ENCODE measurements at places on chromosomes 7 and 10.
A peak's percentile ranks its signal among the peaks of the same experiment; 100 is the strongest.

DNA sequence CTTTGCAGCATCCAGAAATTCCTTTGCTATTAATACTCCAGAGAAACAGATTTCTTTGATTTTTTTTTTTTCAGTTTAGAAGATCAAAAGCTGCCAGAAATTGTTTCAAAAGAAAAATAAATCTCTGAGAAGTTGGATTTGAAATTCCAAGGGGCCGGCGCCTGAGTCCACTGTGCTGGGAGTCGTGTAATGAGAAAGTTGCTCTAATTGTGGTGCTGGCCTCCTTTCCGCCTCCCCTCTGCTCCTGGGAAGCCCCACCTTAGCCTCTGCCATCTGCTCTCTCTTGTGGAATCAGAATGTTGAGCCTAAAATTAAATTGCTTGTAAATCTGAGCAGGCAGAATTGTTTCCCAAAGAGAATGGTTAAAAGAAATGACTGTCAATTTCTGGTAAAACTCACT, 93.3 kb downstream of the EMX2 start:
- no peak for DNase-seq

DNA sequence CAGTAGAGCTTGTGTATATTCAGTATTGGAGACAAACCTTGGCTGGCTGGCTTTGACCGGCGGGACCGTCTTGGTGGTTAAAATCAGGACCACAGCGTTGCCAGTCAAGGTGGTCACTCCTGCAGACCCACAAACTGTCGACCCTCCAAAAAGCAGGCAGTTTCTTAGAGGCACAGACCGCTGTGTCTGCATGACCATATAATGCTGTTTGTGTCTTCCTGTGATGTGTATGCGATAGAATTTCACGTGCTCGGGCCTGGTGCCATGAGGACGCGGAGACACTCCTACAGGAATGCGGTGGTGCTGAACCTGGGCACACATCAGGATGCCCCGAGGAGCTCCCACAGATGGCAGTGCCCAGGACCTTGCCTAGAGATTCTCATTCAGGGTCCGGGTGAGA, 34.8 kb downstream of the BNIP3 start:
- no peak for DNase-seq

- no peak for DNase-seq
Observed at GRCh38 chr10:122878799-122879338, 512 bp downstream of the FAM24B start.

DNA sequence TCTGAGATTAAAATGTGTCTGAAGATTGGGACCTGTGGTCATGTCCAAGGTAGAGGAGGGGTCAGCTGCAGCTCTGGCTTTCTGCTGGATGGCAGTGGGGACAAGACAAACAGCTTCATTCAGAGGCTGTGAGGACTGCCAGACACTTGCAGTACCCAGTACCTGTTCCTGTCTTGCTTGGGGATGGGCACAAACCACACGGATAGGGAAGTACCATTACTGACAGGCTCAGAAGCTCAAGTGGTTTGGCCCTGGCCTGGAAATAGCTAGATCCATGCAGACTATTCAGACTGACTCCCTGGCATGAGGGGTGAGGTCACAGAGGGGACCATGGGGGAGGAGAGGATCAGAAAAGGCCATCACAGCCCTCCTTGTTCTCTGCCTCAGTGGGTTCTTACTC, 56.0 kb upstream of the COMTD1 start:
- DNase-seq: no peak

DNA sequence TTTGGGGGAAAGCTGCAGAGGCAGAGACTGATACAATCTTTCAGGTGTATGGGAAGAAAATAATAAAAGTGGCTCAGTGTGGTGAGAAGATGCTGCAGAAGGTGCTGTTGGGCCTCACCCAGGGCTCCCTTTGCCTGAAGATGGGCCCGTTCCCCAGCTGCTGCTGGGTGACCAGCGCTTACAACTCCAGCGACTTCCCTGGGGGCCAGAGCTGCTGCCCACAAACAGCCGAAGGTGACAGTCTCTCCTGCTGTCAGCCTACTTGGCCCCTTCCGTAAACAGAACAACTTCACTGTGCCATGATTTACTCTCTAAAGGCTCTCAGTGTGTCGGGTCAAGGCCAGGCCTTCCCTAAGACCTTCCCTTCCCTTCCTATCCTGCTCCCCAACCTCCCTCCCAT, 93.6 kb upstream of the PCBD1 start:
- DNase-seq: no peak

GRCh38 chr7:272108-272615, 17.8 kb upstream of the FOXL3 start:
- no peak for DNase-seq

DNA sequence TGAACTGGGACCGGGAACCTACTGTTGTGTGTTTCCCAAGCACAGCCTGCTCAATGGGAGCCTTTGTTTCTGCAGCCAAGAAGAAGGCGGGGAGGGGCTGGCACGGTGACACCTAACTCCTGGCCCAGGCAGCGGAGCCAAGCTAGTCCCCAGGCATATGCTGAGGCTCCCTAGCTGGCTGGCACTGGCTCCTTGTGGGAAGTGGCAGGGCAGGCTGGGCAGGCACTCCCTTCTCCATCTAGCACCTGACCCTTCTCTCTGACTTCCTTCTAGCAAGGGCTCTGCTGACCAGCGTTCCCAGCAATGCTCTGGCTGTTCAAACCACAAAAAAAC, 325.0 kb downstream of the PLXNA4 start:
- no peak for DNase-seq

DNA sequence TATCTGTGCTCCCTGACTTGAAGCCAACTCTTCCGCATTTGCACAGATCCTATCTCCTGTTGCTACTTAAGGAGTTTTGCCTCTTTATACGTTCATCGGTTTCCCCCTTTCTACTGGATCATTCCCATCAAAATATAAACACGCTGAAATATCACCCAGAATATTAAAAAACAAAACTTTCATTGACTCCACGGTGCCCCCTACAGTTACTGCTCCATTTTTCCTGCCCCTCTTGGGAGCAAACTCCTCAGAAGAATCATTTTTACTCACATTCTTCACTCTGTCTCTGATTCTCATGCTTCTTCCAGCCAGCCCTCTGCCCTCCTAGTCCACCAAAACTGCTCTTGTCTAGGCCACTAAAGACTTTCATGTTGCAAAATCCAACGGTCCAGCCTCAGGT, 66.4 kb downstream of the MYOF start:
- DNase-seq: no peak

DNA sequence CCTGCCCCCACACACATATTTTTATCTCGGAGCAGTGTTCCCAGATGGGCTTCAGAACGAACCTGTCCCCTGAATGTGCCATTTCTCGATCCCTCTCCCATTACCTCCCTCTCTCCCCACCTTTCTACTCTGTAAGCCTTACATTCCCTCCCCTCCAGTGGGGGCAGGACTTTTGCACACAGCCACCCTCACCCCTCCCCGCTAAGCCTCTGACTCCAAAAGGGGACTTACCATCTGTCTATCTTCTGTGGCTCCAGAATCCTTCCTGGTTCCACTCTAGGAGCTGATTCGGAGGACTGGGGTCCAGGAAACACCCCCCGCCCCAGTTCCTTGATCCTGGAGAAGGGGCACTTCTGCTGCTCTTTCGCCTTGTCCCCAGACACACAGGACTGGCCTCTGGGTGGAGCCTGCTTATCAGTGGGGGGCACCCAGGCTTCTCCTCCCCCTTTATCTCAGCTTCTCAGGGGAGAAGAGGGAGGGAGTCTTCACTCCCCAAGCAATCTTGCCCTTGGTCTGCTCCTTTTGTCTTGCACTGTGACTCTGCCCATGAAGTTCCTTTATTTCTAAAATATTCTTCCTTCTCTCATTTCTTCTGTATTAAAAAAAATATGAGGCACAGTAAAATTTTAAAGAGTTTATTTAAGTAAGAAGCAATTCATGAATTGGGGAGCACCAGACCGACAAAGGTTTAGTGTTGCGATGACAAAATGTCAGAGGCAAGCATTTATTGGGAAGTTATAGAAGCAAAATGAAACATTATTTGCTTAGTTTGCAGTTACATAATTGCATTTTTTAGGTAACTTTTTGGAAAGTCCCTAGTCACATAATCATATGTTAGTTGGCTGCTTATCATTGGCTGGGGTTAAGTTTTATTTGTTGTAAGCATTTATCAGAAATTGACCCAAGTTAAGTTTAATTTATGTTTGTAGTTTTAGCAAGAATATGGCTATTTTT, at the start of gene KEL:
KEL (minus strand) TSS at position 391 of the 954 bp plus-strand sequence; CDS start at position 234, 157 bp downstream.
- no peak for DNase-seq

DNA sequence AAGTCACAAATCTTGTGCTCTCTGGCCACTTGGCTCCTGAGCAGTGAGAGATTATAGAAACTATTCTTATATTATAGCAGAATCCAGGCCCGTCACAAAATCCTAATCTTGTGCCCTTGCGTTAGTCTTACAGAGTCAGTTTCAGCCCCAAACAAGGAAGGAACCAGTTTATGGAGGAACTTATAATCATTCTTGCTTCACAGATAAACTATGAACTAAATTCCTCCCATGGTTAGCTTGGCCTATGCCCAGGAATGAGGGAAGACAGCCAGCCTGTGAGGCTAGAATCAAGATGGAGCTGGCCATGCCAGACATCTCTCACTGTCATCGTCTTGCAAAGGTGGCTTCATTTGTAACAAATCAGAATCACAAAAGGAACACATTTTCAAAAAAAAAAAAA, 199.7 kb upstream of the PITRM1 start:
- no peak for DNase-seq

DNA sequence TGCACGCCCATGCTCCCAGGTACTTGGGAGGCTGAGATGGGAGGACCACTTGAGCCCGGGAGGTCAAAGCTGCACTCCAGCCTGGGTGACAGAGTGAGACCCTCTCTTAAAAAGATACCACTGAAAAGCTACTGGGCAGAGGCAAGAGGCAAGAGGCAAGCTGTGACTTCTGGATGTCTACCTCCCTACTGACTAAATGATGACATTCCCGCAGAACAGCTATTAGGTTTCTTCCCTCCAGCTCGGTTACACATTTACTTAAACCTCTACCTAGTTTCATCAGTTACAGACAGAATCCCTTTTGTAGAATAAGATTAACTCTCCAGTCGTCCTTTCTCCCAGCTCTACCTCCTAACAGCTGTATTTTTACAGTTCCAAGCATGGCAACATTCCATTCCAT, 21.2 kb downstream of the RHEB start:
- no peak for DNase-seq

GRCh38 chr10:112815269-112816032, 134.6 kb upstream of the TCF7L2 start:
- no peak for DNase-seq

GRCh38 chr10:123574109-123574698, 92.0 kb upstream of the GPR26 start:
- no peak for DNase-seq

GRCh38 chr10:79244841-79245504, 102.3 kb upstream of the PPIF start:
- DNase-seq: no peak

DNA sequence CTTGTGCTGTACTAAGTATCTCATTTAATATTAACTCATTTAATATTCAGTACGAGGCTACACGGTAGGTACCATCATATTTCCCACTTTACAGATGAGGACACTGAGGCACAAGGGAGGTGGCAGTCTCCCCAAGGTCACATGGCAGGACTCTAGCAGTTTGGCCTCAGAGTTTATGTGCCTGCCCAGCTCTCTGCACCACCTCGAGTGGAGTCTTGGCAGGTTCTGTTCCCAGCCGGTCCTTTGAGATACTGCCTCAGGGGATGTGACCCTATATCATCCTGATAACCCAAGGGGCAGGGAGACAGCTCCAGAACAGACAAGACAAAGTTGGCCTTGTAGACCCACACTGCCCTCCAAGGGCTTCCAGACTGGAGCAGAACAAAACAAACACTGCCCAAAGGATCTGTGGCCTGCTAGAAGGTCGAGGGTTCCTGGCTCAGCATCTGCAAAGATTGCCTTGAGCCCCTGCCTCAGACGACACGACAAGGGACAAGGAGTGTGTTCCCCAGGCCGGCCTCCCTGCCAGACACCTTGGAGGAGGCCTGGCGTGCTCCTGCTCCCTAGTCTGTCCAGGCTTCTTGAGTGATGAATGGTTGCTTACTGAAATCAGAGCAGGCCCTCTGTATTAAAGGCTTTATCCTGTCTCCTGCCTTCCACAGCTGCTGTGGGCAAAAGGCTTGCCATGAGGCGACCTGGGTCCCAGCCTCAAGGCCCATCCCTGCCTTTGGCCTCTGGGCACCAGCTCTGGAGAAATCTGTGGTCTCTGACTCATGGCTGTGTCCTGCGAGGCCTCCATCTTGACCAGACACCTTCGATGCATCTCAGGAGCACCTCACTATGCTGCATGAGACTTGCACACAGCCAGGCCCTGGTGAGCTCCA, 3.9 kb upstream of the PWWP2B start:
- DNase-seq: no peak

GRCh38 chr7:90816511-90817142, 220.5 kb downstream of the CDK14 start:
- no peak for DNase-seq

GRCh38 chr7:68980011-68980410, 618.3 kb upstream of the AUTS2 start:
- DNase-seq: no peak

GRCh38 chr10:113992471-113993011, 51.1 kb upstream of the ADRB1 start:
- DNase-seq: no peak

DNA sequence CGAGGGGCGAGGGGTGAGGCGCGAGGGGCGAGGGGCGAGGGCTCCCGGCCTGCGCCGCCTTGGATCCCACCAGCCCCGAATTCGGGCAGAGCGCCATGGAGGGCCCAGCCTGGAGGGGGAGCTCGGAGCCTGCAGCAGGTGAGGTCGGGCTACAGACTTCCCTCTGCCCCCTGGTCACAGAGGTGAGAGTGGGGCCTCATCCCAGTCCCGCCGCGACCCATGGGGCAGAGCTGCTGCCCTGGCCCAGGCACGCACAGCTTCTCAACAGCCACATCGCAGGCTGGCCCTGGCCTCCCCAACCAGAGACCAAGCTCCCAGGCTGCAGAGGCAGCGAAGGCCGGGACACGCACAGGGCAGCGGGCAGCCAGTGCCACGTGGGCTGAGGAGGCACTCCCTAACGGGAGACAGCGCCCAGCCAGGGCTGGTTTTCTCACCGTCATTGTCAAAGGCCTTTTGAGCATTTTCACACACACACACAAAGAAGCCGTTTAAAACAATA, 191.8 kb downstream of the PTPRN2 start:
- DNase-seq: no peak

DNA sequence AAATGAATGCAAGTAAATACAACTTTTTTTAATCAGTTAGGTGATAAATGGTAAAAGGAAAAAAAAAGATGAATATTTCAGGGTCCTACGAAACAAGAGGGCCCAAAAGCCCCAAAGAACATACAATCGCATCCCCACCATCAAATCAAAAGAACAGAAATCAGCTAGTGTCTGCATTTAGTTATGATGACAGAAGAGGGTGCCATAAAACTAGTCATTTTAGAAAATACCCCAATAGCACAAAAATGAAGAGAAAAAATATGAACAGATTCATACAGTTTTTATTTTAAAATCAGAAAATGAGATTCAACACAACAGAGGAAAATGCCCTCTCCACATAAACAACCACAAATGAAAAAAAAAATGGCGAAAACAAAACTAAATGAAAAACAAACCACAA, 905.5 kb downstream of the REEP3 start:
- no peak for DNase-seq

GRCh38 chr7:107684947-107685463, 24.4 kb downstream of the SLC26A4 start:
- DNase-seq: no peak

- DNase-seq: peak; percentile 14
Observed at GRCh38 chr10:52566471-52567246, 205.9 kb downstream of the MBL2 start.
